NCI-H774 (cell line): ENCODE measurements at places on chromosomes 1 and 21.

- DNase-seq, result no peak
Measured at GRCh38 chr1:46263146-46263545, 15.6 kb downstream of the RAD54L start.

DNA sequence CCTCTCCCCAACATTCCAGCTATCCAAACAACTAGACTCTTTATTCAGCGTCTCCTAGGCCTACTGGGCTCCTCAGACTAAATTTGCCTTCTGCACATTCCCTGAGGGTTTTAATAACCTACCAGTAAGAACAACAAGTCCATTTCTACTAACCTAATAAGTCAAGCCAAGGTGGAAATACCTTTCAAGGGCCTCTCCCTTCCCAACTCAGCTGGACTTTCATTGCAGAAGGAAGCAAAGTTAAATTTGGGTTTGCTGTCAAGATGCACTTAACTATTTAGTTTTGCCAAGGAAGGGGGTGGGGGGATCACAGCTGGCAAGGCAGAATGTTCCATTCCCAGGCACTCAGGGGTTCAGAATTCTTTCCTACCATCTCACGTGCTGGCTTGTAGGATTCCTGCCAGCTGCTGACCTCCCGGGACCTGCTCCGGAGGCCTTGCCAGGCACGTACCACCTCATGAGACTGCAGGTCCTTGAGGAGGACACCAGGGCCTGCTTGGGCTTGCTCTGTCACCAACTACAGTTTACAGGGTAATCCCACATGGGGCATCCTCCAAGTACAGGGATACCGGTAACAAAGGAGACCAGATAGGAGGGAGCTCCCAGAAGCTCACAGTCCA lies 29.8 kb downstream of the SLC30A1 start:
- no peak for DNase-seq

- peak; percentile 24 for DNase-seq
Measured at GRCh38 chr1:222711319-222712252, 705 bp downstream of the AIDA start.

DNA sequence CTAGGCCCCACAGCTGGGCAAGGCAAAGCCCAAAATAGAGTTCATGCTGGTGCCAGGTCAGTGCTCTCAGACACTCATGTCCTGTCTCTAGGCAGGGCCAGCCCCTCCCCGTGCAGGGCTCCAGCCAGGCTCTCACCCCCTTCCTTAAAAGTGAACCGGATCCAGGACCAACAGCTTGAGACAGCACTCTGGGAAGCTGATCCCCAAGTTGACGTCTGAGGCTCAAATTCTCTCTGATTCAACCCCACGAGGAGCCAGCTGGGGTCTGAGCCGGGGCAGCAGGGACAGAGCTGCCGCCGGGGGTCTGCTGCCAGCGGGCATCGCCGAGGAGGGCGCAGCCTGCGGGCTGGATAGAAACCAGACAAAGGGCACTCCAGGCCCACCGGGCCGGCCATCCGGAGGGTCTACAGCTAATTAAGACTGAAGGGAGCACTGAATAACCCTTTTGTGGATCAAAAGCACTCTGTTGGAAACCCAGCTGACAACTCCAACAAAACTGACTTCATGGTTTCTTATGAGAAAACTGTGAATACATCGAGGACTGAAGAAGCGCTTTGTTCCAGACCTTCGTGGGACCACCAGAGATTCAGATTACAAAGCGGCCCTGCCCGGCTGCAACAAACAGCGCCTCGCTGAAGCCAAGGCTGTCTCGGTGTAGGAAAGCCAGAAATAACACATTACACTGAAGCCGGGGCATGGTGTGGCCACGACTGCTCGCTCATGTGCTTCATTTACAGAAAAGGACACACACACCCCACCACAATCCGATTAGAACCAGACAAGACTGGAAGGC lies 95.8 kb downstream of the PSMG1 start:
- no peak for DNase-seq

DNA sequence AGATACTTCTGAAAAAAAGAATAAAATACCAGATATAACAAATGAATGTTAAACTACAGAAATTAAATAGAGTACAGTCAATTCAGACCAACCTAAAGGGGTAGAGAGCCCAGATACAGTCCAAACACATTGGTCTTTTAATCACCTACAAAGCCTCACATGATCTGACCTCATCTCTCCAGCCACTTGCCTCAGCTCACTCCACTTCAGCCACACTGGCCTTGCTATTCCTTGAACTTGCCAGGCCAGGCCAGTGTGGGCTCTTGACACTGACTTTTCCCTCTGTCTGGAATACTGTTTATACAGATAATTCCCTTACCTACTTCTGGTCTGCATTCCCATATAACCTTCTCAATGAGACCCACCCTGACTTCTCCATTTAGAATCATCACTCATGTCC lies 17.0 kb upstream of the PPIE start:
- no peak for DNase-seq

DNA sequence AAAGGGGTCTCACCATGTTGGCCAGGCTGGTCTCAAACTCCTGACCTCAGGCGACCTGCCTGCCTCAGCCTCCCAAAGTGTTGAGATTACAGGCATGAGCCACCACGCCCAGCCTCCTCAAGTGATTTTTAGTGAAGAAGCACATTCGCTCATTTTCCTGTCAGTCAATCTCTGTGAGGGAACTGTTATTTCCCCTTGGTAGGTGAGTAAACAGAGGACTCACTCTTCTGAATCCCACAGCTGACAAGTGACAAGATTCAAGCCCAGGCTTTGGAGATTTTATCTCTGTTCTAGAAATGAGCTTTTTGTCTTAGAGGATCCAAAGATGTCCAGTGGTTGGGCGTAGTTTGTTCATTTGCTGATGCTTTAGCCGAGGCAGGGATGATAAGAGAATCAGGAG lies 43.9 kb upstream of the TACSTD2 start:
- no peak for DNase-seq

DNA sequence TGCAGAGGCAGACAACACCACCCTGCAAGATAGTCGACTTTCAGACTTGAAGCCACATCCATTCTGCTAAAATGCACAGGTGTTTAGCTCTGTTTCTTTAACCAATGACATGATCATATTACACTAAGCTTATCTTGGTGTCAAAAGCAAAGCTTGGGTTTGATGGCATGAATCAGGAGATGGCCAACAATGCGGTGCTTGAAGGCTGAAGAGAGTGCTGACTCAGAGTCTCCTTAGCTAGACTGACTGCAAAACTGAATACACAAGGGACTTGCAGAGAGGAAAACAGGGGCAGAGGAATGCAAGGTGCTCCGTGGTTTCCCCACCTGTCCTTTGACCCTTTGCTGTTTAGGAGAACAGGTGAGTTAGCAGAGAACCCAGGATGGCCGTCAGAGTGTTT lies 262.6 kb downstream of the SIPA1L2 start:
- DNase-seq, result no peak

- no peak for DNase-seq
Measured at GRCh38 chr1:9626201-9626608, 25.3 kb upstream of the PIK3CD start.

GRCh38 chr1:4375812-4376211 lies 278.6 kb upstream of the AJAP1 start:
- no peak for DNase-seq

- DNase-seq, result no peak
Measured at GRCh38 chr1:119593805-119594204, 54.3 kb downstream of the ZNF697 start.

DNA sequence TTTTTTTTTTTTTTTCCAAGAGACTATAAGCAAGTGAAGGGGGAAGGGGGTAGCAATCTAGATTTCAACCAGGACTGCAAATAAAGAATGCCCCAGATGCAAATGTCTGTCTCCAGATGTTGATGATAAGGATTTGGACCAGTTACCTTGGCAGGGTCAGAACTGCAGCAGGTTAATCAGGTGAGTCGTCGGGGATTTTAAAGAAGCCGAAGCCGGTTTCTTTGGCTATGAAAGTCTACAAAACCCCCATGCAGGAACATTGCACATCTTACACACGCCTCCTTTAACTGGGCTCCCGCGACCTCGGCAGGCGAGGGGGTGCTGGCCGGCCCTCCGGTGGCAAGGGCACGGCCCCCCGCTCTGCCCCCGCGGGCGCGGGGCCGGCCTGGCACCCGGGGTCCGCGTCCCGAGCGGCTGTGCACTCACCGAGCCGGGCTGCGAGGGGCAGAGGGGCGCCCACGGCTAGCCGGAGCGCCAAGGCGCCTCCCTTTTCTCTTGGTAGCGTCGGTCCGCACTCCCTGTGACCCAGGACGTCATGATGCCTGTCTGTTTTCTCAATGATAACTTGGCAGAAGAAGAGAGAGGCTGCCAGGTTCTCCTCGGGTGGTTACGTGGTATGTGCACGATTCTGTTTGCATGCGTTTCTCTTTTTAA lies 366.3 kb upstream of the ESRRG start:
- DNase-seq, result peak; percentile 62

- DNase-seq, result no peak
Measured at GRCh38 chr1:145778146-145778540, 45.8 kb downstream of the RNF115 start.

DNA sequence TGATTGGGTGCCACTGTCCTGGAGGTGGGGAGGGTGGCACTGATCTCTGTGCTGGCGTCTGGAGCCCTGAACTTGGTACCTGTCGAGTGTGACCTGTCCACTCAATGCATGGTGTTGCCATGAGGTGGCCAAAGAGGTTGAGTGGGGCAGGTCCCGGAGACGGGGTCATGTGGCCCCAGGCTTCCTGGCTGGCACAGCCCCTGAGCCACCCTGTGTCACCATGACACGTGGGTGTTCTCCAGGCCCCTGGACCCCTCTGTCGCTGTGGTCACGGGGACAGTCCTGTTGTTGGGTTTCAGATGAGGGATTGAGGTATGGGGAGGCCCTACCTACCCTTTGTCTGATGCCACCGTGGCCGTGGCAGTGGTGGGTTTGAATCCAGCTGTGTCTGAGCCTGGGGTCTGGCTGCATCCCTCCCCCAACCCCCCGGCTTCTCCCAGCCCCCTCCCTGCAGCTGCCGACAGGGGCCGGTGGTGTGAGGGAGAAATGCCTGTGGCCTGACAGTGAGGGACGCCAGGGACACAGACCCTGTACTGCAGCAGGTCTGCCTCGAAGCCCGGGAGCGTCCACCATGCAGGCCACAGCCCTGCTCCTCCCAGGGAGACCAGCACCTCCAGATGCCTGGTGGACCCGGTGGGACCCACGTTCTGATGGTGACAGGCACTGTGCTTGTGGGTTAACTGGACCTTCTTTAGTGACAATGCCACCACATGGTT lies 12.0 kb downstream of the TRPM2 start:
- no peak for DNase-seq

- no peak for DNase-seq
Measured at GRCh38 chr1:168372861-168373371, 92.2 kb downstream of the TBX19 start.

DNA sequence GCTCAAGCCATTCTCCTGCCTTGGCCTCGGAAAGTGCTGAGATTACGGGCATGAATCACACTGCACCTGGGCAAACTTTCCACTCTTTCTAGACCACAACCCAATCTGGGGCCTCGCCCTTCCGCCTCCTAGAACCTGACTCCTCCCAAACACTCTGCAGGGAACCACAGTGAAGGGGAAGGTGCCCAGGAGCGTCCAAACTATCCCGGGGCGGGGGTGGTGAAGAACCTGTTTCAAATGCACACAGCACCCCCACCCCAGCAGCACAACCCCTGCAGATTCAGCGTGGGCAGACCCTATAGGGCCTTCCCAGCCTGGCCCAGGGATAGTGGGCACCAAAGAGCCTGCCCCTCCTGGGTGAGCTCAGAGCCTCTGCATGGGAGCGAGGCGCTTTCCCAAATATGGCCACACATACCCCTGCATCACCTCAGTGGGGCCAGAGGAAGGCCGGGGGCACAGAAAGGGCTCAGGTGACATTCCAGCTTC lies 86.9 kb downstream of the STUM start:
- DNase-seq, result no peak

DNA sequence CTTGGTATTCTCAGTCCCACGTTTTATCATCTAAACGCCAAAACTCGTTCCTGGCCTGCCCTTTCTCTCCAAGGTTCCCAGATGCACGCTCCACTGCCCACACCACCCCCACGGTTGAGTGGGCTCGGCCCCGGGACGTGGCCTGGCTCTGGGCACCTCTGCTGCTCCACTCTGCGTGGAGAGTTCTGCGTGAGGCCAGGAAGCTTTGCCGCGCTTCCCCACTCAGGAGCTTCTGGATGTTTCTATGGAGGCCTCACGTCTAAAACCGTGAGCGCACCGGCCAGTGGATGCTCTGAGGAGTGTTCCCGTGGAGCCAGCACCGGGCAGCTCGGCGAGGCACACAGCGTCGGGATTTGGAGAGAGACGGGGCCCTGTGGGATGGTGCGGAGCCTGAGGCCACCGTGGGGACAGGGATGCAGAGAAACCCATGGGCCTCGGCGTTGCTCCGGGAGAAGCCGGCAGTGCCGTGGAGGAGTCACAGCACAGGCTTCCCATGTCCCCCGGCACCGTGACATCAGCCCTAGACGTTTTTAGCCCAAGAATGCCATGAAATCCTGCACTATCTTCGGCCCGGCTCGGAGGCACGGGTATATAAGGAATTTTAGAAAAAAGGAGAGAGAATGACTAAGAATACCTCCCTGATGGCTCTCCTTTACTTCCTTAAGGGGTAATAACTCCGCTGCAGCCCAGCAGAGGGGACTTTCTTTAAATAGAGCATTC lies 125.9 kb downstream of the PRDM16 start:
- no peak for DNase-seq

DNA sequence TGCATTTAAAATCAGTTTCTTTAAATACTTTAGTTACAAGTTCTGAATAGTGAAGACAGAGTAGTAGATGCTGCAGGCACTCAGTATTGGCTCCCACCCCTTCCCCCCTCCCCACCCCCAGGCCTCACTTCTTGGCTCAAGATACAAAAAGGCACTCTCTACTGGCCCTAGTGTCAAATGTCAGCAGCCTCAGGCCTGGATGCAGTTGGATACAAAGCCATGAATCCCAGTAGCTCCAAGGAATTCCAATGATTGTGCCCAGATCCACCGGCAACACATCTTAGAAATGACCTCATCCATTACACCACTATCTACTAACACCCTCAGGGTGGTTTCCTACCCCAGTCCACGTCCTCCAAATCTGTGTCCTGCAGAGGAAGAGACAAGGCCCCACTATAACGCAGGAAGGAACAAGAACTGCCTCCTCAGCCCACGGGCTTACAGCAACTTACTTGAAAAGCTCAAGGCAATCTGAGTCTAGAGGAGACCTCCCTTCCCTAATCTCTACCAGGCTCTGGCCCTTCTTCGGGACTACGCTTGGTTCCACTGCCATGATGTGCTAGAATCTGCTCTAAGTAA lies 17.6 kb downstream of the ACADM start:
- DNase-seq, result no peak

- DNase-seq, result no peak
Measured at GRCh38 chr1:184392779-184393522, 6.1 kb downstream of the C1orf21 start.
